ENCODE measurements at places on chromosomes 1 and 21. TPM values are rescaled to one million over a fixed set of nuclear protein-coding genes. Genes with fewer than 3 reads are reported as not detected.

NMNAT2 gene
- not detected for total RNA-seq

S100A14 gene
- 0.16 TPM for total RNA-seq

OR6P1 gene
- not detected for total RNA-seq

DNA sequence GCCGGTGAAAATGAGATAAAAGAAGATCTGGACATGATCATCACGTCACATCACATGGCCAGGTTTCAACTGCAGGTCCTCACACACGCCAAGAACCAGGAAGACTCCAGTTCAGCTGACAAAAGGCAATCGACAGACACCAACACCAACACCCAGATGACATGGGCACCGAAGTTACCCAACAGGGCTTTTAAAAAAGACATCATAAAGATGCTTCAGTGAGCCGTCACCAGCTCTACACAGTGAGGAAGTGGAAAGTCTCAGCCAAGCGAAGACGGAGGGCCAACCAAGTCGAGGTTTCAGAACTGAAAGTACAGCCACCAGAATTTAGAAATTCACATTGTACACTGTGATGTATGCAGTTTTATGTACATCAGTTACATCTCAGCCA lies 154.3 kb upstream of the COL6A1 start:
- H3K27me3 ChIP-seq: peaks cover 2% of the 10 kb centered on the region
- peaks cover 13% of the 10 kb centered on the region for H3K4me1 ChIP-seq
- DNase-seq: no peak
- H3K36me3 ChIP-seq: no peaks in the 10 kb centered on the region
- H3K27ac ChIP-seq: peak overlapping the region; percentile 16

DNA sequence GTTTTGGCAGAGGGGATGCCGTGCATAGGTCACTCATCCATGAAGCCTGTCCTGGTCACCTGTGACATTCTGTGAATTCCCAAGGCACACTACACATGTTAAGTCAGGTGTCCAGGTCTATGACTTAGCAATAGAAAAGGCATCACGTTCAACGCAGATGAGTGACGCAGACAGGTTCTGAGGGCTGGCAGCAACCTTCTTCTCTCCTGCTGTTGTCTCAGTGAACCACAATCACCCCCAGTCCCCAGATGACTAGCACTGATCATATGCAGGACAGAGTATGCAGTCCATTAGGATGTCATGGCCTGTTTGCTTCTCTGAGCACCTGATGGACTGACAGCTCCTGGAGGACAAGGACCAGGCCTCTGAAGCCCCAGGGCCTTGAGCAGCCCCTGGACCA lies 157.8 kb upstream of the KAZN start:
- no peak overlapping the region for H3K27ac ChIP-seq
- H3K4me3 ChIP-seq: no peak overlapping the region
- H3K36me3 ChIP-seq: no peaks in the 10 kb centered on the region
- H3K27me3 ChIP-seq: peaks cover 2% of the 10 kb centered on the region
- no peak for DNase-seq
- no peaks in the 10 kb centered on the region for H3K4me1 ChIP-seq
